ENCODE measurements at places on chromosomes 2 and 18.

- no peak for DNase-seq
Observed at GRCh38 chr2:16537347-16537746, 128.3 kb downstream of the CYRIA start.

DNA sequence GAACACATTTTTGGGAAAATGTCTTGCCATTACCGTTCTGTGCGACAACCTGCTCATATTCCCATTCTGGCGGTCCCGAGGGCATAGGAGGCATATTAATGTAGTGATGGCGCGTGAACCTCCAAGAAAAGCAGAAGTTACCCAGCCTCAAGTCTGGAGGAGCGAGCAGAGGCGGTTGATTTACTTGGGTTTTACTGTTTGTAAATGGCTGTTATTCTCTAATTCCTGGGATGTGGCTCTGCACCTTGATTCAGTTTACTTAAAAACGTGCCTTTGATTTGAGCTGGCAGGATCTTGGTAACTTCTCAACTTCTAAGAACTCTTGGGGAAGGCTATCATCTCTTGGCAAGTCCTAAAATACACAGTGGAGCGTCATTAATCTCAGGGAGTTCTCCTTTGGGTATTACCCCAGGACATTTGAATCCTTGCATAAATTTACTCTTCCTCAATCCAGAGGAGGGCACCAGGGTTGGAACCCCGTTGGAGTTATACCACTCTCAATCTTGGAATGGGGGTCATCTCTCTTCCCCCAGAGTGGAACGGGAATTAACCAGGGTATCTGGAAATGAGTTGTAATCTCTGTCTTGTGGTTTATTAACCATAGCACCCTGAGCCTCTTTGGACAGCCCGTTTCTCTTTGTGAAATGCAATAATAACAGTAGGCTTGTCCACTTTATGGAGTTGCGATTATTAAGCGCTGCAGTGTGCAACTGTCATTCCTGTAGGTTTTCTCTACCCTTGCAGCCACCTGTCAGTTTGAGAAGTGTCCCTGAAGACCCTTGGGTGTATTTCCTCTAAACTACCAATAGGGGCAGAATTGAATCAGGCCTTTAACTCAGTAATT, 2.1 kb downstream of the HK2 start:
- DNase-seq: no peak

GRCh38 chr2:6623746-6624145, 242.0 kb downstream of the CMPK2 start:
- no peak for DNase-seq

- no peak for DNase-seq
Observed at GRCh38 chr2:37244017-37244416, 12.6 kb downstream of the NDUFAF7 start.

GRCh38 chr2:53342248-53342647, 425.4 kb upstream of the CHAC2 start:
- no peak for DNase-seq

- DNase-seq: no peak
Observed at GRCh38 chr2:120206022-120206581, 17.1 kb downstream of the TMEM185B start.

GRCh38 chr2:195471163-195471562, 185.9 kb upstream of the SLC39A10 start:
- no peak for DNase-seq

DNA sequence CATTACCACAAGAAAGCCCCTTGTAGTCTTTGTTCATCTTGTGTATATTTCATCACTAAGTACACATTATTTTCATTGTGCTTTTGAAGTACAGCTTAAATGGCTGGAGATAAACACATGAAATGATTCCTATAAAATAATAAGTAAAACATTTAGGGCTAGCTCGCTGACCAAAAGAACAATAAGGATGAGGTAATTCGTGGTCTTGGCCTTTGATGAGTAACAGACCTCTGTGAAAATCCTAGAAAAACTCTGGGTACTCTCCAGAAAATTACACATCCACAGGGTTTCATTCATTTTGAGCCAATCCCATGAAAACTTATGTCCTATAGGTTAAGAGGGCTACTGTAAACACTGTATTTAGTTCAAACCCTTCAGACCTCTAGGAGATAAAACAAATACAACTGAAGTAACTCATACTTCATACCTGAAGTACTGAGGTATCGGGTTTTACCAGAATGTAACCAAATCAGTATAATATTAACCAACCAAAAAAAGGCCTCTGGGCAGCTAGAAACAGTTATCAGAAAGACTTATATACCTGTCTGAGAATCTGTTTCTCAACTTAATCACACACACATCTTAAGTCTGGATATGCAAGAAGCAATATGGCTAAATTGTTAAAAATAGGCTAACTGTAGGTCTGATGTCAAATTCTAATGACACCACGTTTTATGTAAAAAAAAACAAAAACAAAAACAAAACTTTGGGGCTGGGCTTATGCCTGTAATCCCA, 31.0 kb downstream of the CFAP36 start:
- DNase-seq: no peak

DNA sequence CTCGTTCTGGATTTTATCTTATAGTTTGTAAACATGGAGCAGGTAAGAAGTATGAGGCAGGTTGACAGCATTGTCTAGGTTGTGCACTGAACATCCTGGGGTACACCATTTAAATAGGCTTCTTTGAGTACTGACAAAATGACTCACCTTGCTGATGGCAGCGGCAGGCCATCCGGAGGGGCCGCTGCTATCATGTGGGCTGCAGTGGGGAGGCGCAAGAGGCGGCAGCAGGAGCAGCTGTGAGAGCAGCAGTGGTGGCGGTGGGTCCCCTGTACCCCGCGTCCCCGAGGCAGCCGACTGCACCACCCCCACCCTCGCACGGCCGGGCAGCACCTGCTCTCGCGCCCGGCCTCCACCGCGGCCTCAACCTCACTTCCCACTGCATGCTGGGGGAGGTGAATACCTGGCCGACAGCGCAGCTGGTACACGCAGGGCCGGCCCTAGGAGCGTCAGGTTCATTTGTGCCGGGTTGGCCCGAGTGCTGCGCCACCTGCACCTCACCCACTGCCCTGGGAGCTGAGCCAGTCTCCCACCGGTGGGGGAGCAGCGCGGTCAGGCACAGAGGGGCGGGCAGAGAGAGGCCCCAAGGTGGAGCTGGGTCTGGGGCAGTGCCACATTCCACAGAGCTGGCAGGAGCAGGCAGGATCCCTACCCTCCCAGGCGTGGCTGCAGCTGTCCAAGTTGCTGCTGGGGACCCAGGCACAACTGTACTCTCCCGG, 154.5 kb upstream of the RBMS1 start:
- DNase-seq: no peak

- DNase-seq: no peak
Observed at GRCh38 chr2:44100351-44100750, 68.3 kb upstream of the PPM1B start.

DNA sequence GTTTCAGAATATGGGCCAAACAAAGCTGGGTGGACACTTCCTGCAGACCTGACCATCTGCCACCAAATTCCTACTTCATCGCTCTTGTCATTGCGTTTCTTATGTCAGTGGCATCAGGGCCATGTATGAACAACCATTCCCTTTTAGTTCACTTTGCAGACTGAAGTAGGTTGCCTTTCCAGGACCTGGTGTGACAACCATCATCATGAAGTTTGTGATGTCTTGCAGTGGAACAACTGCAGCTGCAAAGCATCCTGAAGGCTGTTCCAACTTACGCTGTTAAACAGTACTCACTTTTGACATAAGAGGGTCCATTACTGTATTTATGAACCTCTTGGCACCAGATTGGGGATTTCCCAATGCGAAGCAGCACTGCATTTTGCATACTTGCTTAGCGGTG, 511.6 kb downstream of the ARHGAP15 start:
- DNase-seq: no peak

- DNase-seq: no peak
Observed at GRCh38 chr2:130998561-130998960, 94.7 kb downstream of the FAM168B start.

GRCh38 chr18:49745045-49746014, 68.0 kb downstream of the ACAA2 start:
- DNase-seq: no peak

GRCh38 chr18:37270038-37270665, 295.4 kb downstream of the CELF4 start:
- DNase-seq: no peak

GRCh38 chr2:118859157-118859770, 11.8 kb upstream of the EN1 start:
- no peak for DNase-seq

DNA sequence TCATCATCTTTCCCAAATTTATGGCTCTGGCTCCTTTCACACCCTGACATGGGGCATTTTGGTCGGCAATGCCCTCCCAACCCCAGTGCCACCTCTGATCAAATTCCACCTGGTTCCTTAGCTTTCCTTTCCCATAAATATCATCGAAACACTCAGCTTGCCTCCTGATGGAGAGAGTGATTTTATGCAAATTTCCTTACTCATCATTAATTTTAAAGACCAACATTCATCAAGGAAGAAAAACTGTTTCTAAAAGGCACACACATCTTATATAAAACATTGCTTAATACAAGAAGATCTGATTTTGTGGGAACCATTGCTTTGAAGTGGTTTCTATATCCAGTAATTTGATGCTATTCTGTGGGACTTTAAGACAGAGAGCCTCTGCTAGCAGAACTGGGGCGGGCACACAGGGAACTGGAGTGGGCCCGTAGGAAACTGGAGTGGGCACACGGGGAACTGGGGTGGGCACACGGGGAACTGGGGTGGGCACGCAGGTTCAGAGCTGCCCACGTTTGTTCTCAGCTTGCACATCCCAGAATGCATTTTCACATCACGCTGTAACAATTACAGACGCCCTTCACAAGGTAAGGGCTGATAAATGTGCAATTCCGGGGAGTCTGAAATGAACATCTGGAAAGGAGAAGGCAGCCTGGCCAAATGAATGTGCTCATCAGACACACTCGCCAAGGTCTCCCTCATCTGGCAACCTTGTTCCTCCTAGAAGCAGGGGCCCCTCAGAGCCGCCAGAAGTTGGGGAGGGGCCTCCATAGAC, 174.2 kb downstream of the RTP5 start:
- no peak for DNase-seq

DNA sequence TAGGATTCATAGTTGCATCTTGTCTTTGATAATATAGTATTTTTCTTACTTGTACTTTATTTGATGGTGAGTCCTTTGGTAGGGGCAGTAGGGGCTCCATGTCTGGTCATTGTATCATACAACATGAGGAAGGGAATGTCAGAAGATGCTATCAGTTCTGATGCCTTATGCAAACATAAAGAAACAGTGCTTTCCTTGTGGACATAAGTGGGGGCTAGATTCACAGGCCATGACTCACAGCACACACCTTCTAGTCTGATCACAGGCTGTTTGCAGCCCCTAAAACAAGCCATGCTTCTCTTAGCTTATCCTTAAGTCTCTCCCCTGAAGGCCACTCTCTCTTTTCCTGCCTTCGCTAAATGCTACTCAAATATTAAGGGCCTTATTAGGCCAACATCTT, 10.7 kb upstream of the SLC14A1 start:
- no peak for DNase-seq

DNA sequence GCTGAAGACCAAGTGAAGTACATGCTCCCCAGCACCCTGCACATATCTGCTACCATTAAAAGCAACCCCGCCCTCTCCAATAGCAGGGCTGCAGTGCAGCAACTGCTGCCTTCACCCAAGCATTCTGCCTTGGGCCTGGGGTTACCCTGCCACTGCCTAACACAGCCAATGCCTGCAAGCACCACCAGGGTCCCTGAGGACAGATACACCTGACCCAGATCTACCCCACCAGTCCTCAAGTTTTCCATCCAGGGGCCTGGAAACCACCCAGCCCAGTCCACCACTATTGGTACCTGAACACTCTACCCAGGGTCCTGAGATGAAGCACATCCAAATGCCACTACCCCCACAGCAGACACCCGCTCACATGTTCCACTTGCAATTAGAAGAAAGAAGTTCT, 181.1 kb upstream of the RBBP8 start:
- no peak for DNase-seq

GRCh38 chr2:145026456-145027455, 506.8 kb upstream of the ZEB2 start:
- DNase-seq: no peak

DNA sequence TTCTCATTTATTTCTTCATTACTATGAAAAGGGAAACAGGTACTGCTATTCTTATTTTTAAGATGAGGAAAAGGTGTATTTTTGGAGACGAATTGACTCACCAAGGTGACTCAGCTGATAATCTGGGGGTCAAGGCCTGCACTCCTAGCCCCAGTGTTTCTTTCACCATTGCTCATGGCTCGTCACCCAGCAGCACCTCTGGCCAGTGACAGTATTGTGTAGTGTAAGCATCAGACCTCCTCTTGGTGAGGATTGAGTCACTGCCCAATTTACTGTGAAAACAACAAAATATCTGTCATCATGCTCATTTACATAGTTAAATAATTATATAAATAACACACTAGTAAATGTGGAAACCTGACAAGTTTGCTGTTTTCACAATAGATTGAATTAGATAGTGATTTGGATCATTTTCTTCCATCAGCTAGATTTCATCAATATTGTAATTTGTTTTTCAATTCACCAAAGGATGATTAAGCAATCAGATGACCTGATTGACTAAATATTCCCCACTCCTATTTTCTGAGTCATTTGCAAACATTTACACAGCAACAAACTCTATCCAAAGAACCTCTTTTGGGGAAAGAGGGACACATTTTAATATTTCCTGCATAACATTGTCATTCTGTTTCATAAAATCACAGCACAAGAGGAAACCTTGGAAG, 492.8 kb upstream of the RAB12 start:
- no peak for DNase-seq

DNA sequence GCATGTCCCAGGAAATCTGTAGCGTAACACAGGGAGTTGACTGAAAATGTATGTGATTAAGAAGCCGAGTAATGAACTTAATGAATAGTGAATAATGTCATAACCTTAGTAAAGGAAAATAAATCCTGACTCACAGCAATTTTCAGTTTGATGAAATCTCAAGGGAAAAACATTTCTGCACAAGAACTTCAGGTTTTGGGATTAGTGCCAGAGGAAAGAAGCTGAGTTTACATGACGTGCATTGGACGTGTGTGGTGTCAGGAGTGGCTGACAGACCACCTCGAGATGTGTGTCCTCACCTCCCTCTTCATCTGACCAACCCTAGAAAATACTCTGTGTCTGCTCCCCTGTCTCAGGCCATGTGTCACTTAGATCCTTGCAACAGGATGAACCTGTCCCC, 39.1 kb downstream of the VWA3B start:
- no peak for DNase-seq

GRCh38 chr2:14615760-14616159, 16.8 kb upstream of the LRATD1 start:
- no peak for DNase-seq

DNA sequence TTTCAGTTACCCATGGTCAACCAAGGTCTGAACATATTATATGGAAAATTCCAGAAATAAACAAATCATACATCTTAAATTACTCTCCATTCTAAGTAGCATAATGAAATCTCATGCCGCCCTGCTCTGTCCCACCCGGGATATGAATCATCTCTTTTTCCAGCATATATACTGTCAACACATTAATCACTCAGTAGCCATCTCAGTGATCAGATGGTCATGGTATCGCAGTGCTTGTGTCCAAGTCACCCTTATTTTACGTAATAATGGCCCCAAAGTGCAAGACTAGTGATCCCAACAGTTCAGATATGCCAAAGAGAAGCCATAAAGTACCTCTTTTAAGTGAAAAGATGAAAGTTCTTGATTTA, 43.8 kb downstream of the OSBPL6 start:
- no peak for DNase-seq
